ENCODE measurements at places on chromosomes 11 and 22. TPM values are rescaled to one million over a fixed set of nuclear protein-coding genes. Genes with fewer than 3 reads are reported as not detected.

DNA sequence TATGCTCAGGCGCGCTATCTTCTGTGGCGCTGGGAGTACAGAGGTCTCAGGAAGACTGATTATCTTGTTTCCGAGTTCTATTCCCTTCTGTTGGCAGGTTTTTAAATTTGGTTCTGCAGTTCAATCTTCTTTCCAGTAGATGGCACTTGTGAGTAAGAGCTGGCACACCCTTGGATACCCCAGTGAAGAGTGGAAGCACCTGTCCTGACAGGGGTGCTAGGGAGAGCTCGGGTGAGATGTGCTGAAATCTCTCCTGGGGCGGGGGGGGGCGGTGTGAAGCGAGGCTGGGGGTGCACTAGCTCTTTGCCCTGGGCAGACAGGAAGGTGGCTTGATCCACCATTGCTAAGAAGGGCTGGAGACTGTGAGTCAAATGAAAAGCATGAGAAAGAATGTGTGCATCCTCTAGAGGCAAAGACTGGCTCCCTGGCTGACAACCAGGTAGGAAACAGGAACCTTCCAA is 679.9 kb upstream of the CCDC179 start:
- no peak for DNase-seq

Gene OR6A2
- total RNA-seq = not detected

- no peak for DNase-seq
Measured at GRCh38 chr11:8794126-8794525, 111.5 kb downstream of the RPL27A start.

- DNase-seq = no peak
Measured at GRCh38 chr11:25038131-25038530, 541.3 kb downstream of the LUZP2 start.

GRCh38 chr22:30347255-30347892 is 9.3 kb downstream of the SF3A1 start:
- no peak for DNase-seq

Gene CYTH4
- total RNA-seq = not detected

GRCh38 chr22:29348956-29349355 is 33.5 kb upstream of the RASL10A start:
- DNase-seq = no peak

Gene BTG4
- 0.08 TPM for total RNA-seq

Gene EIF3M
- 613 TPM for total RNA-seq

DNA sequence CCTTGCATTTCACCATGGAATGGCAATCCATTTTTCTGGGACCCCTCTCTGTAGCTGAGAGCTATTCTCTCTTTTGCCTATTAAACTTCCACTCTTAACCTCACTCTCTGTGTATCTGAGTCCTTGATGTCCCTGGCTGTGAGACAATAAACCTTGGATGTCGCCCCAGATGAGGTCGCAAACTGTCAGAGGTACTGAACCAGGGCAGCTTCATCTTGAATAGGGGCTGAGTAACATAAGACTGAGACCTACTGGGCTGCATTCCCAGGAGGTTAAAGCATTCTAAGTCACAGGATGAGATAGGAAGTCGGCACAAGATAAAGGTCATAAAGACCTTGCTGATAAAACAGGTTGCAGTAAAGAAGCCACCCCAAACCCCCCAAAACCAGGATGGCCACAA is 68.0 kb downstream of the RSF1 start:
- no peak for DNase-seq

DNA sequence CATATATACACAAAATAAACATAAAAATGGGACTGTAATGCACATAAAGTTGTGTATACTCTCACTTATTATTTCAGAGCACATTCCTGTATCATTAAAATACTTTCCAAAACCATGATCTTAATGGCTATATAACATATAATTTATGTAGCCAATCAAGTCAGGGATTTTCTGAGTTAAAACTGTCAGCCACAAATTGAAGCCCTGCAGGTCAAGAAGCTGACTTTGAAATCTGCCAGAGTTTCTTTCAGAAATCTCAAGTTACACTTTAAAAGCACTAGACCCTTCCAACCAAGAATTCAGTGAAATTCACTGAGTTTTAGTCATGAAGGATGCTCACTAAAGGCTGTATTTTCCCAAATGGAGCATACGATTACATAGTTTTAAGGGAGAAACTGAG is 47.6 kb downstream of the PHF21A start:
- no peak for DNase-seq

DNA sequence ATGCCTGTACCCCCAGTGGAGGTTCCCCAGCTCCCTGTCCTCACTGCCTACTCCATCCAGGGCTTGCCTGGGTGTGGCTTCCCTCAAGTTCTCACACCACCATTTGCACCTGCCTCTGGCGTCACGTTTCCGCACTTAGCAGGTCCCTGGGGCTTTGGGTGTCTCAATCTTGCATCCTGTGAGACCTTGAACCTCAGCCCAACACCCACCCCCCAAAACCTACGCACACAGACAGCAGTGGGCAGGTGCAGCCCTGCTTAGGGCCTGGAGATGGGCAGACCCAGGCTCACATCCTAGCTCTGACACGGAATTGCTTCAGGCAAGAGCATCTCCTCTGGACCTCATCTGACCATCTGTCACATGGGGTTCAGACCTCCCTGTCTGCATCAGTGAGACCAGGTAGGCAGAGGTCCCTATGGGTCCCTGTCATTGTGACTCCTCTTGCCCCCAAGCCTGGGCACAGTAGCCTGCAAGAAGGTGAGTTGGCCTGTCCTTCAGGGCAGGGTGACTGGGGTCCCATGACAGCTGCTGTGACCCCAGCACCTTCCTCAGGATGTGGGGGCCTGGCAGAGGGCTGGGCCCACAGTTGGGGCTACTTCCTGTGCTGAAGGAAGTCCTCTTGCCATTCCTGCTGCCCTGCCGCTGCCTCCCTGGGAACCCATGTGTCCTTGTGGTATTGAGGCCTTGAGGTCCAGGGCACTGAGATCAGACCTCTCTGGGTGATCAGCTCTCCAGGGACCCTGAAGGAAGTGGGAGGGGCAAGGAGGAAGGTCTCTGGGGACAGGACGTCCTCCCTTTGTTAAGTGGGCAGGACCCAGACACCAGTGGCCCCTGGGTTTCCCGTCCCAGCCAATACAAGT is 2.0 kb downstream of the SIPA1 start:
- DNase-seq = no peak

Gene SCGB1C1
- not detected for total RNA-seq

Gene PRODH
- total RNA-seq = 1.9 TPM

GRCh38 chr11:14676068-14676467 is 32.5 kb downstream of the PDE3B start:
- no peak for DNase-seq

- DNase-seq = no peak
Measured at GRCh38 chr22:39988386-39989114, 6.2 kb upstream of the FAM83F start.

Gene KRTAP5-9
- total RNA-seq = not detected

All from kidney epithelial cell (primary cell).